Muscle of leg (tissue), 16 donors: ENCODE measurements at places on chromosomes 1 and 21. TPM values are rescaled to one million over a fixed set of nuclear protein-coding genes. Genes with fewer than 3 reads are reported as not detected.

Gene LACTBL1
- not detected for total RNA-seq

Gene KCNK2
- 3.7 TPM for total RNA-seq

Gene ATP1A1
- total RNA-seq: 50.6 TPM

Gene PMVK
- 10.3 TPM for total RNA-seq

Gene RHOC
- 252 TPM for total RNA-seq

Gene UBE2U
- not detected for total RNA-seq

Gene AK5
- 6.0 TPM for total RNA-seq

Gene PLA2G2F
- total RNA-seq: not detected

Gene PCAT6
- total RNA-seq: 0.22 TPM

Gene NECTIN4
- total RNA-seq: 0.04 TPM

Gene ASB17
- not detected for total RNA-seq

- H3K27ac ChIP-seq: no peak overlapping the region
- no peak overlapping the region for H3K4me3 ChIP-seq
- peaks cover 9% of the 10 kb centered on the region for H3K36me3 ChIP-seq
- no peaks in the 10 kb centered on the region for H3K27me3 ChIP-seq
- DNase-seq: no peak
Observed at GRCh38 chr1:109265016-109265415, 15.7 kb downstream of the CELSR2 start.

DNA sequence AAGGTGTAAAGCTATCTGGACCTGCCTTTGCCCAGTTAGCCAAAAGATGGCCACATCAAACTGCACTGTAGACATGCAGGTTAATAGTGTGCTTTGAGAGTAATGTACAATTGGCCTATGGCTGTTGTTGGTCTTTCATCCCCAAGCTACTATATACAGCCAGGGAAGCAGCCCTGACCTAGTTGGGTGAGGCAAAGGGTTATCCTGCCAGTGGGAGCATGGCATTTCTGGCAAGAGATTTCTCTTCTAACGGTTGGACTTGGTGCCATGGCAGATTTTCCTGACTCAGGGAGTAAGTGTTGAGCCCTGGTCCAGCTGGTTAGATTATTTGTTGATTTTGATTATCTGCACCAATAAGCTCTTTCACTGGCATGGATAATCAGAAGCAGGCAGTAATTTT, 119.8 kb downstream of the SDCCAG8 start:
- H3K36me3 ChIP-seq: no peaks in the 10 kb centered on the region
- H3K4me3 ChIP-seq: no peak overlapping the region
- H3K27ac ChIP-seq: no peak overlapping the region
- no peak for DNase-seq

GRCh38 chr1:65486613-65487012, 66.1 kb downstream of the LEPR start:
- no peaks in the 10 kb centered on the region for H3K27me3 ChIP-seq
- H3K27ac ChIP-seq: no peak overlapping the region
- H3K4me3 ChIP-seq: no peak overlapping the region

GRCh38 chr1:30887485-30888315, 20.9 kb downstream of the SDC3 start:
- no peaks in the 10 kb centered on the region for H3K27me3 ChIP-seq
- H3K27ac ChIP-seq: peak overlapping the region; percentile 90
- no peaks in the 10 kb centered on the region for H3K36me3 ChIP-seq
- H3K4me1 ChIP-seq: peaks cover 72% of the 10 kb centered on the region

DNA sequence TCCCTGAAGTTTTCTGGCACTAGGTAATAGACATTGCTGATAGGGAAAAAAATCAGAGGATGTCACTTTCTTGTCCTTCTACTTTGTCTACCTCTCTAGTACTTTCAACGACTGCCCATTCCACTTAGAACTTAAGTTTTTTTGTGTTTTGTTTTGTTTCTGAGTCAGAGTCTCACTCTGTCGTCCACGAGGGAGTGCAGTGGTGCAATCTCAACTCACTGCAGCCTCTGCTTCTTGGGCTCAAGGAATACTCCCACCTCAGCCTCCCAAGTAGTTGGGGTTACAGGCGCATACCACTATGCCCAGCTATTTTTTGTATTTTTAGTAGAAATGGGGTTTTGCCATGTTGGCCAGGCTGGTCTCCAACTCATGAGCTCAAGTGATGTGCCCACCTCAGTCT, 79.2 kb downstream of the SGIP1 start:
- H3K4me3 ChIP-seq: no peak overlapping the region
- no peaks in the 10 kb centered on the region for H3K27me3 ChIP-seq
- DNase-seq: no peak
- no peaks in the 10 kb centered on the region for H3K36me3 ChIP-seq
- no peaks in the 10 kb centered on the region for H3K4me1 ChIP-seq
- H3K27ac ChIP-seq: no peak overlapping the region

DNA sequence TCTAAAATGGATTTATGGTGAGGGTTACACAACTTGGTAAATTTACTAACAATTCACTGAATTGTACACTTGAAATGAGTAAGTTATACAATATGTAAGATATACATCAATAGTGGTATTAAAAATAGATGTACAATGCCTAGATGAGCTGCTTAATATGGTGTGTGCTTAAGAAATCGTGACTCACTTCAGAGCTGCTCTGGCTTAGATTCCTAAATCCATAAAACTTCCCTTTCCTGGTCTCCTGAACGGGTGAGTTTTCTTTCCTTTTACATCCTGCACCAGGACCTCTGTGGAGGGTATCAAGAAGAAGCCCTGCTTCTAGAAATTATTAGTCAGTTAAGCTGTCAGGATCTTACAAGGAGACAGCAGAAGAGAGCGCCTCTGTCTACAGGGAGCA, 30.4 kb downstream of the H3-3A start:
- H3K27ac ChIP-seq: no peak overlapping the region
- H3K4me1 ChIP-seq: no peaks in the 10 kb centered on the region
- no peak overlapping the region for H3K4me3 ChIP-seq

- H3K36me3 ChIP-seq: peaks cover 1% of the 10 kb centered on the region
- H3K4me1 ChIP-seq: peaks cover 27% of the 10 kb centered on the region
- peak overlapping the region; percentile 74 for H3K4me3 ChIP-seq
- H3K27me3 ChIP-seq: peaks cover 14% of the 10 kb centered on the region
Observed at GRCh38 chr1:18957136-18957521, 653 bp upstream of the IFFO2 start.

- H3K27ac ChIP-seq: no peak overlapping the region
- no peak overlapping the region for H3K4me3 ChIP-seq
- H3K36me3 ChIP-seq: no peaks in the 10 kb centered on the region
- peak; percentile 61 for DNase-seq
- H3K4me1 ChIP-seq: peaks cover 19% of the 10 kb centered on the region
- no peaks in the 10 kb centered on the region for H3K27me3 ChIP-seq
Observed at GRCh38 chr1:66396212-66396890, 137.6 kb upstream of the SGIP1 start.

DNA sequence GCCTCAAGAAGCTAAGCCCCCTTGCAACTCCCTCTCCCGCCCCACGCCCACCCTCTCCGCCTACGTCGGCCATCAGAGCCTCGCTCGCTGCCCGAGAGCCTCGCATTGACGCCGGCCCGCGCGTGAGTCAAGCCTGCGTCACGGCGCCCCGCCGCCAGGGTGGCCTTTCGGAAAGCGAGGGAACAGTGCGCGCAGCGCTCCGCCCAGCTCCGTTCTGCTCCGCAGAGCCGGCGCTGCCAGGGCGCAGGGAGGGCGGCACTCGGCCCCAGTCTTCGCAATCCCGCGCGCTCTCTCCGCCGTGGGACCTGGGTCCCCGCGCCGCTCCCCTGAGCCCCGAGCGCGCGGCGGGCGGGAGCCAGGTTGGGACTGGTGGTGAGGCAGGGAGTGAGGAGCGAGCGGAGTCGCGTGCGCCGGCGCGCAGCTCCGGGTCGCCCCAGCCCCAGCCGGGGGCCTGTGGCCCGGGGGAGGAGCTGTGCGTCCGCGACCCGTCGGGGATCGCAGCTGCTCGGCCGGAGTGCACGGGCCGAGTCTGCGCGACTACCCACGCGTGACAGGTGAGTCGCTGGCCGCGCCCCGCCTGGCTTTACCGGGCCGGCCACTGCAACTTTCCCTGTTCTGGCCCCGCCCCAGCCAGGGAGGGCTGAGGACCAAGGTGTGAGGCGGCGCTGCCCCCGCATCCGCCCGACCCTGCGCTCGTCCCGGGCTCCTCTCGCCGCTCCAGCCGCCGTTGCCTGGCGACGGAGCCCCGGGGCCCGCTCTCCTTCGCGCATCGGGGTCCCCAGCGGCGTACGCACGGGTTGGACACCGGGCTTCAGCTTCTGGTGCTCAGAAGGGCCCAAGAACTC, at the start of gene SLC6A17:
TSS of gene SLC6A17 (plus strand) at position 165 of the 845 bp plus-strand sequence. CDS start 16,436 bp downstream, outside the sequence.
- H3K27me3 ChIP-seq: peaks cover 77% of the 10 kb centered on the region
- H3K36me3 ChIP-seq: no peaks in the 10 kb centered on the region
- H3K27ac ChIP-seq: no peak within 1 kb of the TSS
- no peak within 1 kb of the TSS for H3K4me3 ChIP-seq

DNA sequence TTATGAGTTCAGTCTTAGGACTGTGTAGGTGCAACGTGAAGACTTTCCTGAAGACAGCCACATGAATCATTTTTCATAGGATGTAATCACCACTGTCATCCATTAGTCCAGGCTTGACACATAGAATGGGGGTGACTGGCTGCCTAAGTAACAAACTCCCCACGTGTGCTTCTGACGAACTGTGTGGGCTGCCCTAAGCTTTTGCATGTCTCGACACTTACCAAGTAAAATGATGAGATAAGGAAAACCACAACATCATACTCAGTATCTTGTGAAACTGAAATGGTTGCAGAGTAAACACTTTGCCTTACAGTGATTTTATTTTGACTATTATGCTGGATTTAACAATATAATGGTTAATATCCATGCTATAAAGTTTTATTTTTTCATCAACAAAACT, 19.5 kb downstream of the ERG start:
- no peak for DNase-seq
- no peak overlapping the region for H3K4me3 ChIP-seq
- H3K27me3 ChIP-seq: peaks cover 8% of the 10 kb centered on the region

DNA sequence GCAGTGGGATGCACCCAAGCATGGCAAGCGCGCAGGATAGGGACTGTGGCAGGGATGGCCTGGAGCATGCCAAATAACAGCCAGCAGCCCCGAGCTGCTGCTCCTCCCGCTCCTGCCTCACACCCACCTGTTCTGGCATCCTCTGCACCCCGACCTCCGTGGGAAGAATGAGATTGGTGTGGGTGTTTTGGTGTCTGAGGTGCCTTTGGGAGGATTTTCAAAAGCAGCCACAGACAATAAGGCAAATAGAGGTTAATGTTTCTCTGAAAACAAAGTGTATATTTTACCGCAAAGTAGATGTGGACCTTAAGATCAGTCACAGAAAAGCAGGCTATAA, 35.5 kb downstream of the IGFN1 start:
- no peak for DNase-seq
- H3K4me3 ChIP-seq: no peak overlapping the region
- no peak overlapping the region for H3K27ac ChIP-seq
- H3K4me1 ChIP-seq: peaks cover 2% of the 10 kb centered on the region

- no peaks in the 10 kb centered on the region for H3K36me3 ChIP-seq
- H3K27ac ChIP-seq: no peak overlapping the region
- DNase-seq: peak; percentile 16
- H3K4me1 ChIP-seq: no peaks in the 10 kb centered on the region
Observed at GRCh38 chr1:48923116-48923515, 146.4 kb upstream of the BEND5 start.

GRCh38 chr1:177646757-177647730, 322.8 kb downstream of the SEC16B start:
- H3K27me3 ChIP-seq: no peaks in the 10 kb centered on the region
- DNase-seq: no peak
- no peak overlapping the region for H3K27ac ChIP-seq
- H3K4me1 ChIP-seq: no peaks in the 10 kb centered on the region
- no peaks in the 10 kb centered on the region for H3K36me3 ChIP-seq

DNA sequence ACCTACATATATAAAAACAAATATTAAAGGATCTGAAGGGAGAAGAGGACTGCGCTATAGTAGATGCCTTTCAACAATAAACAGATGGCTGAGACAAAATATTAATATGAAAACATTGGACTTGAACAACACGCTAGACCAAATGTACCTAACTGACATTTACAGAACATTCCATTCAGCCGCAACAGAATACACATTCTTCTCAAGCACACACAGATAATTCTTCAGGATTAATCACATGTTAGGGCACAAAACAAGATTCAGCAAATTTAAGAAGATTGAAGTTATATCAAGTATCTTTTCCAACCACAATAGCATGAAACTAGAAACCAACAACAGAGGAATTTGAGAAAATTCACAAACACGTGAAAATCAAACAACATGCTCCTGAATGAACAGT, 741.4 kb downstream of the ADGRL2 start:
- no peak for DNase-seq
- H3K27me3 ChIP-seq: no peaks in the 10 kb centered on the region
- no peak overlapping the region for H3K4me3 ChIP-seq
- no peaks in the 10 kb centered on the region for H3K4me1 ChIP-seq
- H3K27ac ChIP-seq: no peak overlapping the region
- H3K36me3 ChIP-seq: no peaks in the 10 kb centered on the region

- no peak for DNase-seq
- H3K4me1 ChIP-seq: peaks cover 10% of the 10 kb centered on the region
- peaks cover 44% of the 10 kb centered on the region for H3K36me3 ChIP-seq
- no peaks in the 10 kb centered on the region for H3K27me3 ChIP-seq
- no peak overlapping the region for H3K27ac ChIP-seq
- H3K4me3 ChIP-seq: no peak overlapping the region
Observed at GRCh38 chr21:45482899-45483821, 59.1 kb downstream of the SLC19A1 start.

GRCh38 chr1:11736746-11737639, 1.1 kb downstream of the AGTRAP start:
- H3K27ac ChIP-seq: peak overlapping the region; percentile 87
- no peaks in the 10 kb centered on the region for H3K27me3 ChIP-seq
- peak overlapping the region; percentile 87 for H3K4me3 ChIP-seq
- no peaks in the 10 kb centered on the region for H3K36me3 ChIP-seq
- H3K4me1 ChIP-seq: peaks cover 25% of the 10 kb centered on the region
- DNase-seq: peak; percentile 78

- H3K27me3 ChIP-seq: no peaks in the 10 kb centered on the region
- no peaks in the 10 kb centered on the region for H3K4me1 ChIP-seq
- H3K27ac ChIP-seq: no peak overlapping the region
- no peak for DNase-seq
- peaks cover 56% of the 10 kb centered on the region for H3K36me3 ChIP-seq
Observed at GRCh38 chr1:153742411-153743142, 14.7 kb downstream of the INTS3 start.

- peak; percentile 25 for DNase-seq
- H3K27me3 ChIP-seq: no peaks in the 10 kb centered on the region
- no peaks in the 10 kb centered on the region for H3K36me3 ChIP-seq
- H3K4me1 ChIP-seq: no peaks in the 10 kb centered on the region
- no peak overlapping the region for H3K27ac ChIP-seq
Observed at GRCh38 chr1:199113265-199113869, 474.5 kb downstream of the PTPRC start.

- DNase-seq: peak; percentile 33
- H3K27ac ChIP-seq: peak overlapping the region; percentile 90
- H3K4me1 ChIP-seq: peaks cover 19% of the 10 kb centered on the region
- no peaks in the 10 kb centered on the region for H3K27me3 ChIP-seq
Observed at GRCh38 chr1:246698466-246699094, 25.6 kb upstream of the SCCPDH start.

GRCh38 chr1:184861755-184862336, 107.2 kb upstream of the EDEM3 start:
- no peaks in the 10 kb centered on the region for H3K36me3 ChIP-seq
- DNase-seq: no peak
- H3K27ac ChIP-seq: no peak overlapping the region
- H3K4me3 ChIP-seq: no peak overlapping the region
- H3K4me1 ChIP-seq: peaks cover 8% of the 10 kb centered on the region

- DNase-seq: peak; percentile 38
- no peak overlapping the region for H3K27ac ChIP-seq
- no peaks in the 10 kb centered on the region for H3K27me3 ChIP-seq
- peaks cover 12% of the 10 kb centered on the region for H3K4me1 ChIP-seq
- H3K36me3 ChIP-seq: no peaks in the 10 kb centered on the region
Observed at GRCh38 chr21:14866859-14867765, 197.7 kb downstream of the NRIP1 start.
